ENCODE measurements at places on chromosomes 7 and 10.

GRCh38 chr7:138948403-138948802, 32.8 kb downstream of the KIAA1549 start:
- DNase-seq = no peak

- DNase-seq = no peak
These were observed 3.4 kb downstream of the TRIM8 start for GRCh38 chr10:102647443-102648268.

GRCh38 chr7:2123360-2123759, 109.4 kb downstream of the MAD1L1 start:
- no peak for DNase-seq

- DNase-seq = no peak
These were observed 5.8 kb downstream of the GHRHR start for GRCh38 chr7:30969604-30969970.

GRCh38 chr7:22476824-22477223, 23.2 kb downstream of the STEAP1B start:
- DNase-seq = no peak

DNA sequence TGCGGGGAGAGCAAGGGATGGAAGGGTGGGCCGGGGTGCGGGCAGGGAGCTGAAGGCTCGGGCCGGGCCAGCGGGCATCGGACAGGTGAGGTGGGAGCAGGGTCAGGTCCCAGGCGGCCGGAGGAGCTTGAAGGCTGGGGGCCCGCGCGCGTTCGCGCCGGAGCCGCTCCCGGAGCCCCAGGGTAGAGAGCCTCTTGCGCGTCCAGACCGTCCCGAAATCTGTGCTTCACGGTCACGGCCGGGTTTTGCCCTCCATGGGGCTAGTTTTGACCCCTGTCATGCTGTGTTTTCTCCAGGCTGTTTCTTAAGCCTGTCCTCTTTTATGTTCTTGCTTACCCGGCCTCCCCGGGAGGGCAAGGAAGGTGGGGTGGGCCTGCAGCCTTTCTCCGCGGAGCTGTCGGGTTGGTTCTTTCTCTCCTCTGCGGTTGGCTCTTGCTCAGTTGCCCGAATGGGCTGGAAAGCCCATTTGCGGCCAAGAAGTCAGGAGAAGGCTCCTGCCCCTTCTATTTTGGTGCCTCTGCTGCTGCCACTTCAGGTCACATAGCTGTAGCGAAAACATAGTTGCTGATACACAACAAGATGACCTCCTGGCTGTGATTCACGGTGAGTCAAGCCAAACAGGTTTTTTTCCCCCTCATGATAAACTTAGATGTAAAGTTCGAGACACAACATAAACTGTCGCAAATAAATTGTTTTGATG, 650 bp downstream of the UBE2D1 start:
- DNase-seq = no peak

- DNase-seq = peak; percentile 22
These were observed 153.7 kb downstream of the DNAJB6 start for GRCh38 chr7:157490465-157490912.

DNA sequence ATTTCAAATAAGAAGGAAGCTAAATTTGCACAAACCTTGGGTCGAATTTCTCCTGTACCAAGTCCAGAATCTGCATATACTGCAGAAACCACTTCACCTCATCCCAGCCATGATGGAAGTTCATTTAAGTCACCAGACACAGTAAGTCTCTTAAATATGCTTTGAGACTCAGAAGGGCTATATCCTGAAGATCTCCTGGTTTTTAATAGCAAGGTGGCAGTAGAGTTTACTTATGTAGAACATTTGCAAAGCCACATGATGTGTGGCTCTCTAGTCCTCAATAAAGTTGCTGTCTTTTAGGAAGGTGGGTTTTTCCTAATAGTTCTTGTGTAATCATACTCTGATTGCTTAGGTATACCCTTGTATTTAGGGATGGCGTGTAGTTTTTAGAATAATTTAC, 8.7 kb downstream of the DBF4 start:
- no peak for DNase-seq

DNA sequence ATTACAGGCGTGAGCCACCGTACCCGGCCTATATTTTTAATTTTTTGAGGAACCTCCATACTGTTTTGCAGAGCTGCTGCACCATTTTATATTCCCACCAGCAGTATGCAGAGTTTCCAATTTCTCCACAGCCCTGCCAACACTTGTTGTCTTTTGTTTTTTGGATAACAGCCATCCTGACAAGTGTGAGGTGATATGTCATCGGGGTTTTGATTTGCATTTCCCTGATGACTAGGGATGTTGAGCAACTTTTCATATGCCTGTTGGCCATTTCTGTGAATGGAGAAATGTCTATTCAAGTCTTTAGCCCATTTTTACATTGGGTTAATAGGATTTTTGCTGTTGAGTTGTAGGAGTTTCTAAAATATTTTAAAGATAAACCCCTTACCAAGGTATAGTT, 22.2 kb downstream of the ENTPD7 start:
- DNase-seq = no peak

- DNase-seq = no peak
These were observed 61.1 kb upstream of the CCDC71L start for GRCh38 chr7:106721816-106722785.

DNA sequence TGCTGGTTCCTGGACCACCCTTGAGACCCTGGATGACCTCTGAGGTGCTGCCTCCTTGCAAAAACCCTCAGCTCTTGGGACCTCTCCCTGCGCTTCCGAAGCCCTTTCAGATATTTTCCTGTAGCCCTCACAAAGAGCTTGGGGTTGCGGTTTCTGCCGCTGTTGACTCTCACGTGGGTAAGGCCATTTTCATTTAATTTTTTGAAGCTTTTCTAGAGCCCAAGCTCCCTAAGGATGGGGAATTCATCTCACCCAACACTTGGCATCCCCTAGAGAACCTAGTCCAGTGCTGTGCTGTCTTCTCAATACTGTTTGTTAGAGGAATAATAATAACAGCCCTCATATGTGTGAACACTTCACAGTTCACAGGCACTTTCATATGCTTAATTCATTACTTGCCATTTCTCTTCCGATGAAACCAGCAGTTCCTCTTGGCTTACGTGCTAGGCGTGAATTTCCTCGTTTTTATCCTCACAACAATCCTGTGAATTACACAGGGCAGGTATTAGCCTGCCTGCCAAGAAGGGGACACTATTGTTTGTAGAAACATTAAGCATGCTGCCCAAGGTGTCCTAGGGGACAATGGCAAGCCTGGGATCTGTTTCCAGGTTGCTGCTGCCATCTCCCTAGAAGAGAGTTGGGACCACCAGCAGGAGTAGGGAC, 71.6 kb upstream of the CTBP2 start:
- no peak for DNase-seq

GRCh38 chr10:101938305-101939007, 94.9 kb upstream of the KCNIP2 start:
- no peak for DNase-seq

- DNase-seq = no peak
These were observed 553 bp downstream of the DNAJC30 start for GRCh38 chr7:73682745-73683055.

GRCh38 chr7:125847692-125848091, 918.1 kb upstream of the POT1 start:
- no peak for DNase-seq

- DNase-seq = no peak
These were observed 33.0 kb downstream of the CYP26A1 start for GRCh38 chr10:93106631-93107072.

DNA sequence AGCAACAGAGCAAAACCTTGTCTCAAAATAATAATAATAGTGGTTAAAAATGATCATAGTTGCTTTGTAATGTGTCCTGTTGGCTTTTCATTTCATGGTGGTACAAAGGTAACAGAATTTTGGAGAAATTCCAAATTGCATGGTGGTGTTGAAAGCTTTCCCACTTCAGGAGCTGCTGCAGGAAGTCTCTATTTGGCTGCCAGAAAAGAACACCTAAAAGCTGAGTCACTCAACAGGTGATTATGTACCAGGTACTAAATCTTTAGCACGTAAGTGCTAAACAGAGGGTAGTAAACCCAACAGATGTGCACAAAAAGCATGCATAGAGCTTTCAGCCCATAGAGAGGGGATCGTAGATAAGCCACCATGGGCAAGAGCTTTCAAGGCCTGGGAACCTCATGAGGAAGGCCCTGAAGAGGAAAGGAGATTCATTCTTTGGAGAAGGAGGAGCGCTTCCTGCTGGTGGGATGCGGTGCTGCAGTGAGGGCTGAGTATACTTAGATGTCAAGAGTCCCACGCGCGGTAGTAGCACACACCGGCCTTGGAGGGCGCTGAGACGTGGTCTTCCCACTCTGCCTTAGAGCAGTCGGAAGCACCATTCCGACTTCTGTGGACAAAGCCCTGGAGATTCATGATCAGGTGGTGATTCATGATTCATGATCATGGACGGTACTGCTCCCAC, 118.7 kb downstream of the RALA start:
- no peak for DNase-seq

DNA sequence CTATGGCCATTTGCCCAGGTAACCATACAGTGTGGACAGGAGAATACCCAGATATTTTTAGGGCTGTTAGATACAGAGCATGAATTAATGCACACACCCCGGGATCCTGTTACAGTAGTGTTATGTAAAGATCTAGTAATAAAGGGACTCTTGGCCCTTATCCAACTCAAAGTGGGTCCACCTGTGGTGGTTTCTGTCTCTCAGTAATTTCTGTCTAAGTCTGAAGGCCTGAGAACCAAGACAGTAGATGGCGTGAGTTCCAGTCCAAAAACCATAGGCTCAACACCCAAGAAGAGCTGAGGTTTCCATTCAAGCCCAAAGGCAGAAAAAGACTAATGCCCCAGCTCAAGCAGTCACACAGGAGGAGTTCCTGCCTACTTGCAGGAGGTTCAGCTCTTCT, 277.7 kb downstream of the ZEB1 start:
- DNase-seq = no peak

DNA sequence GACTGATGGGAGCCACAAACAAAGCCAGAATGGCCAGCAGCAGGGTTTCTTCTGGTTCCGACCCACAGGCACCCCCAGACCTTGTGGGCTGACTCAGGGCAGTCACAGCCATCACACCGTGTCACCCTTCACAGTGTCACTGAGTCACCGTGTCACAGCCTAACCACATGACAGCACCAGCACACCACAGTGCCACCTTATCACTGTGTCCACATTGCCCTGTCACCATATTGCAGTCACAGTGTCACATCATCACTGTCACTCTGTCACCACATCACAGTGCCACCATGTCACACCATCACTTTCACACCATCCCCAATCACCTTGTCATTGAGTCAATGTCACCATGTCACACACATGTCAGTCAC, 77.0 kb downstream of the OAT start:
- no peak for DNase-seq

- DNase-seq = no peak
These were observed 6.5 kb downstream of the ARHGAP22 start for GRCh38 chr10:48598243-48598935.

GRCh38 chr7:94060752-94061151, 56.6 kb upstream of the BET1 start:
- no peak for DNase-seq

DNA sequence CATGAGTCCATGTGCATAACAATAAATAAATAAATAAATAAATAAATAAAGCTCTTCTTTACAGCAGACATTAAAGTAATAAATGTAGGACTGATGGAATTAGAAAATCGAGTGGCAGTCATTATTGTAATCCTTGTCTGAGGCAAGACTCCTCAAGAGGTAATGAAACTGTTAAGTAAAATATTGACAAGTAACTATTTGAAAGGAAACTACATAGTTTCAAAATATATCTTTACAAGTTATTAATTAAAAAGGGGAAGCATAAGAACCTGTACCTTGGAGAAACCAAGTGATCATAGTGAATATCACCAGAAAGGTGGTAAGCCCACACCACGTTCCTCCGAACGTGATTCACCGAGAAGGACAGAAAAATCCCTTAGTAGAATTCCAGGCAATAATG, 285.6 kb upstream of the SORCS1 start:
- DNase-seq = no peak

- DNase-seq = no peak
These were observed 16.0 kb downstream of the PAPSS2 start for GRCh38 chr10:87675396-87676376.

- DNase-seq = no peak
These were observed 58.7 kb downstream of the CLEC2L start for GRCh38 chr7:139582130-139582650.

- DNase-seq = no peak
These were observed 5.3 kb upstream of the AGR2 start for GRCh38 chr7:16810112-16810511.

DNA sequence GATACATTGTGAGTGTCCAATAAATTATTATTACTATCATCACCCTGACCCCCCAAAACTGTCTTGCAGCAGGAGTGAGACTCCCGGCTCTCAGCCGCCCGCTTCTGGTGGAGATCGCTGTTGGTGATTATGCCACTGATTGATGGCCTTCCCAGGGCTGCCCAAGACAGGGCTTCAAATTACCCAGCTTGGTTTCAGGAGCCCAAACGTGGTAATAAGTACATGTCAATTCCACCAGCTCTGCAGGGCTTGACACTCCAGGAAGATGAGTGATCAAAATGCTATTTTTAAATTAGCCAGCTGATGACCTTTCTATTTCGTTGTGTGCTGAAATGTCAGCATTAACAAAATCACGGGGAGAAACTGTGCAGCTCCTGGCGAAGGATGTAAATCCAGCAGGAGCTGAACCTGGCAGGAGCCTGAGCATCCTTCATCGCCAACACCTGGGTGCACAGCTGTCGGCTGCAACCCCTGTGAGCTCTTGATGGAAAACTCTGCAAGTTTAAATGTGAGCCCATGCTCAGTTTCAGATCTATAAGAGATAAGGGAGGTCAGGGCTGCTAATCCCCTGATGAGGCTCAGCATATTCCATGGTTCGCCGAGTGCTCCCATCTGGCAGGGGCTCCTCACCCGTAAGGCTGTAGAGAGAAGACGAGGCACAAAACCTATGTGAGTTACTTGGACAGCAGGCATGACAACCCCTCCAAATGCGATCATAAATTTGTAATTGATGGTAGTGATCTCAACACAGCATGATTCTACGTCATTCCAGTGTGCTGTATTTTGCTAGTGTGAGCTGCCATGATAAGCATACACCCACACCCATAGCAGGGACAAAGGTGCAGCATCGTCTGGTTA, 446.3 kb downstream of the TCERG1L start:
- no peak for DNase-seq

GRCh38 chr7:2864999-2865670, 21.0 kb upstream of the GNA12 start:
- peak; percentile 54 for DNase-seq

DNA sequence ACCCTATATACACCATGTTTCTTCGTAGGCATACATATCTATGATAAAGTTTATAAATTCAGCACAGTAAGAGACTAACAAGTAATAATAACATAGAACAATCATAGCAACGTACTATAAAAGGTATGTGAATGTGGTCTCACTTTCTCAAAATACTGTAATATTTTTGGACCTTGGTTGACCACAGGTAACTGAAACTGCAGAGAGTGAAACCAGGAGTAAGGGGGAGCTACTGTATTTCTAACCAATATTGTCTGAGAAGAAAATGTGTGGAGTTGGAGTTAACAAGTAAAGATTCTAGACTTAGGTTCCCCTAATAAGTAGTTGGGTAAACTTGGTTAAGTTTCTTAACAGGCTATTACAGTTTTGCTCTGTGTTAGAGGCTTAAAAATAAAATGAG, 72.1 kb downstream of the GNAI1 start:
- no peak for DNase-seq

GRCh38 chr7:29239638-29240037, 45.1 kb downstream of the CHN2 start:
- DNase-seq = no peak

All from activated T-helper 1 cell treated with Interleukin-2 at 50 U/mL for 16 hours (primary cell).